ENCODE measurements at places on chromosomes 3 and 15.

- DNase-seq, result no peak
- H3K27me3 ChIP-seq, result peaks cover 2% of the 10 kb centered on the region
- H3K36me3 ChIP-seq, result no peaks in the 10 kb centered on the region
Measured at GRCh38 chr3:195595785-195596531, 12.2 kb upstream of the APOD start.

- no peak overlapping the region for H3K4me3 ChIP-seq
- no peaks in the 10 kb centered on the region for H3K4me1 ChIP-seq
- H3K27me3 ChIP-seq, result no peaks in the 10 kb centered on the region
- no peaks in the 10 kb centered on the region for H3K36me3 ChIP-seq
- no peak for DNase-seq
Measured at GRCh38 chr15:95946241-95946640, 384.3 kb upstream of the NR2F2 start.

DNA sequence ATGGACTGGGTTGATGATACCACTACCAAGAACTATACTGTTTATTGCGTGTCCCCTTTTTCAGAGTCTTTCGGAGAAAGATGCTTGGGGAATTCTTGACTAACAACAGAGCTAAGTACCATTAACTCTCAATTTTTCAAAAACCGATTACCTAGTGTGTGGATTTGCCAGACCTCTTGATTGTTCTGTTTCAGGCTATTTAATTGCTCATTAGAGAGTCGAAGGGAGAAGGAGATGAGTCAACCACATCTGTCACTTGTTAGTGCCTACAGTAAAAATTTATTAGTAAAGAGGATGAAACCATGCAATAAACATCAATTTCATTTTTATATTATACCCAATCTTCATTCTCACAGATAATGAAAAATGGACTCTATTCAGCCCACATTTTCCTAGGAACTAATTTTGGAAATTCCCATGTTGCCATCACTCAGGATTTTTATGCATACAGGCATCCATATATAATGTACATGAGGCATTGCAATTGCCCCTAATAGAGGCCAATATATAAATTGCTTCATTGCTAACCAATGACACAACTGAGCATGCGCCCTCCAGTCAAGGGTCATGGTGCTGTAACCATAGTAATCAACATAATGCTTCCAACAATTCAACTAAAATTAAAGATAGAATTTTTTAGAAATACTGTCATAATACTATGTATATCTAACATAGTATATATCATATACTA, 541.7 kb downstream of the TBL1XR1 start:
- no peaks in the 10 kb centered on the region for H3K27me3 ChIP-seq
- no peak overlapping the region for H3K4me3 ChIP-seq
- no peak for DNase-seq
- peaks cover 4% of the 10 kb centered on the region for H3K36me3 ChIP-seq
- H3K27ac ChIP-seq, result no peak overlapping the region

- H3K27ac ChIP-seq, result no peak overlapping the region
- no peak overlapping the region for H3K4me3 ChIP-seq
- DNase-seq, result peak; percentile 63
- peaks cover 35% of the 10 kb centered on the region for H3K4me1 ChIP-seq
Measured at GRCh38 chr3:120853416-120853815, 54.6 kb upstream of the STXBP5L start.

- peaks cover 19% of the 10 kb centered on the region for H3K4me1 ChIP-seq
- peaks cover 8% of the 10 kb centered on the region for H3K27me3 ChIP-seq
- peaks cover 13% of the 10 kb centered on the region for H3K36me3 ChIP-seq
- no peak overlapping the region for H3K4me3 ChIP-seq
Measured at GRCh38 chr3:66394753-66395249, 106.0 kb downstream of the LRIG1 start.

DNA sequence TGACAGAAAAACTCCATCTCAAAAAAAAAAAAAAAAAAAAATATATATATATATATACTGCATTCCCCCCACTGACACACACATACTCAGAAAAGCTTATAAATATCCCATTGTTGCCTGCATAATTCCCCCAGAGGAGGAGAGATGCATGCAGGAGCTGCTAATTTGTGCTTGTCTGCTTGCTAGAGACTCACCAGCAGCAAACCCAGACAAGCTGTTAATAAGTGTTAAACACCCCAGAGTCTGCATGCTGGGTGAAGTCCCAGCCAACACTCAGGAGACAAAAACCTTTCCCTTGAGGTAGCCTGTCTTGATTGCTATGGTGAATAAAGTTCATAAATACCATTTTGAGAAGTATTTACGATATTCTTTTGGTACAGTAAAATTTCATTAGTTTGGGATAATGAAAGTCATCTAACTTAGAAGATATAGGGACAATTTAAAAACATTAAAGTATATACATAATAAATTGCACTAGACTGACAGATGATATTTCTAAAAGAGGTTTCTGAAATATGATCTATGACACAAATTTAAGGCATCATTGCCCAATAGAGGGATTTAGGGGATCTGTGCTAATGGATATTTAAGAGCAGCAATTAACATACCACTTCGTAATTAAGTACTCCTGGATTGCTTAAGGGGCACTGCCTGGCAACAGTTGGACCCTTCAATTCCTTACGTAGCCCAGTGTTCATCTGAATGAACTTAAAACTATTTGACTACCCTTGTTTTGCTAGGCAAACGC, 400.0 kb upstream of the C2CD4B start:
- H3K4me3 ChIP-seq, result no peak overlapping the region

DNA sequence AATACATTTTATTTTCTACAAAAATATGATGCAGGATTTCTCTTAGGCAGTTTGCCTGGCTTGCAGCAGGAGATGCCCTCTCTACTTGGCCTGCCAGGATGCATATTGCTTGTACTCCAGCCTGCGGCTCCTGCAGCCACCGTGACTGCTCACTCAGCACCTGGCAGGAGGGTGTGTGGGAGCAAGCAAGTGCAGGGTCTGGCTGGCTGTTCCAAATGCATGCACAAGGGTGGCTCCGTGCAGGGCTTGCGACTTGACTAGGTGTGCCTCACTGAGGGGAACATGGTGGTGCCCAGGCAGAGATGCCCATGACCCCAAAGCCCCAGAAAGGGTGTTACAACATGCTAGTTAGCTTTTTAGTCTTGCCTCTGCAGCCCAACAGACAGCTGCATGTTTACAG, 1240.2 kb upstream of the ALCAM start:
- H3K27me3 ChIP-seq, result no peaks in the 10 kb centered on the region
- peaks cover 9% of the 10 kb centered on the region for H3K36me3 ChIP-seq
- no peak overlapping the region for H3K27ac ChIP-seq

GRCh38 chr15:76614725-76615124, 278.2 kb downstream of the ISL2 start:
- H3K4me1 ChIP-seq, result no peaks in the 10 kb centered on the region
- peaks cover 25% of the 10 kb centered on the region for H3K36me3 ChIP-seq
- no peak for DNase-seq
- H3K27me3 ChIP-seq, result no peaks in the 10 kb centered on the region
- H3K4me3 ChIP-seq, result no peak overlapping the region

GRCh38 chr3:128195802-128196201, 42.5 kb downstream of the EEFSEC start:
- H3K27ac ChIP-seq, result no peak overlapping the region
- H3K4me1 ChIP-seq, result peaks cover 13% of the 10 kb centered on the region
- no peaks in the 10 kb centered on the region for H3K36me3 ChIP-seq

GRCh38 chr3:42071904-42072812, 19.0 kb upstream of the TRAK1 start:
- H3K4me1 ChIP-seq, result peaks cover 51% of the 10 kb centered on the region
- DNase-seq, result no peak
- H3K4me3 ChIP-seq, result peak overlapping the region; percentile 68
- H3K27ac ChIP-seq, result peak overlapping the region; percentile 69

- peaks cover 4% of the 10 kb centered on the region for H3K4me1 ChIP-seq
- H3K27me3 ChIP-seq, result peaks cover 1% of the 10 kb centered on the region
- H3K4me3 ChIP-seq, result no peak overlapping the region
- DNase-seq, result no peak
- no peak overlapping the region for H3K27ac ChIP-seq
Measured at GRCh38 chr15:70179309-70179892, 81.7 kb upstream of the TLE3 start.

DNA sequence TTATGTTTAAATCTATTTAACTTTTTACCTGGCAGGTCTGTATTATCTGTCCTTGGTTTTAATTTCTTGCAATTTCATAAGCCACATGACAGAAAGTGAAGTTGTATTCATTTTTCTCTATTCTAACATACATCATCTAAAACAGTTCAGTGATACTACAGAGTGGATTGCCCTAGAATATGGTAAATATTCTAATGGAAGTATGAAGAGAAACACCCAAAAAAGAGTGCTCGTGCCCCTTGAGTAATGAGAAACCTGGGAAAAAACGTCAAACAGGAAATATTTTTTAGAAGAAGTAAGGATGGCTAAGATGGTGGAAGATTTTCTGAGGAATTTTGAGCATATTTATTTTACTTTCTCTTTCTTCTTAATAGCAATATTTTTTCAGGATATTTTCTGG, 261.1 kb upstream of the CBLB start:
- no peaks in the 10 kb centered on the region for H3K36me3 ChIP-seq
- peaks cover 19% of the 10 kb centered on the region for H3K4me1 ChIP-seq
- H3K27ac ChIP-seq, result no peak overlapping the region
- no peak for DNase-seq
- H3K27me3 ChIP-seq, result no peaks in the 10 kb centered on the region

- H3K36me3 ChIP-seq, result no peaks in the 10 kb centered on the region
- H3K4me3 ChIP-seq, result peak overlapping the region; percentile 57
- H3K27me3 ChIP-seq, result peaks cover 2% of the 10 kb centered on the region
- H3K27ac ChIP-seq, result peak overlapping the region; percentile 95
- DNase-seq, result peak; percentile 62
Measured at GRCh38 chr3:23537101-23537551, 268.6 kb upstream of the UBE2E1 start.

DNA sequence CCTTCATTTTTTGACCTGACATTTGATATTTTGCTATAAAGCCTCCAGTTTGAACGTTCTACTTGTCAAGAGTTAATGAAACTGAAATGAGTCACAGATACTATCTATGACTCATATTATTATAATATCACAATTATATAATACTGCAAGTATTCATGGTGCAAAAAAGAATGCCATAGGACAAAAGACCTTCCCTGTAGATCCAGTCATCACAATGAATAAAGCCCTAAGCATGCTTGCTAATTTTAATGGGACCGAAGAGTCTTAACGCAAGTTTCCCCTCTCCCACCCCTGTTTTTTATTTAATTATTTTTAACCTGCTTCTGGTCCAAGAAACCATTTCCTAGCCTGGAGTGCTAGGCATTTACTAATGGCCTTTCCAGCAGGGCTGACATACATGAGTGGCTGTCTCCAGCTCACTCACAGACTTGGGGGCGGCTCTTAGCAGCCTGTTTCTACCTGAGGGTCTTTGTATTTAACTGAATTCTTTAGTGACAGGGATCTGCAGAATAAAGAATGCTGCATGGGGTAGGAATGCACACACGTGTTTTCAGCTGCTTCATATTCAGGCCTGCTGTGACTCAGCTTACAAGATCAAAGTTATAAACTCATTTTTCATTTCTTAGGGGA, 61.2 kb downstream of the THBS1 start:
- H3K27me3 ChIP-seq, result no peaks in the 10 kb centered on the region
- no peaks in the 10 kb centered on the region for H3K36me3 ChIP-seq
- H3K4me3 ChIP-seq, result no peak overlapping the region
- no peaks in the 10 kb centered on the region for H3K4me1 ChIP-seq
- no peak overlapping the region for H3K27ac ChIP-seq
- no peak for DNase-seq

GRCh38 chr15:82635798-82636197, 11.4 kb downstream of the CPEB1 start:
- peaks cover 2% of the 10 kb centered on the region for H3K27me3 ChIP-seq
- H3K36me3 ChIP-seq, result no peaks in the 10 kb centered on the region
- no peak overlapping the region for H3K4me3 ChIP-seq
- DNase-seq, result no peak
- no peak overlapping the region for H3K27ac ChIP-seq

- no peaks in the 10 kb centered on the region for H3K36me3 ChIP-seq
- no peak overlapping the region for H3K4me3 ChIP-seq
- H3K4me1 ChIP-seq, result peaks cover 18% of the 10 kb centered on the region
- no peak overlapping the region for H3K27ac ChIP-seq
- H3K27me3 ChIP-seq, result peaks cover 3% of the 10 kb centered on the region
Measured at GRCh38 chr3:120033596-120033995, 60.7 kb downstream of the GSK3B start.

DNA sequence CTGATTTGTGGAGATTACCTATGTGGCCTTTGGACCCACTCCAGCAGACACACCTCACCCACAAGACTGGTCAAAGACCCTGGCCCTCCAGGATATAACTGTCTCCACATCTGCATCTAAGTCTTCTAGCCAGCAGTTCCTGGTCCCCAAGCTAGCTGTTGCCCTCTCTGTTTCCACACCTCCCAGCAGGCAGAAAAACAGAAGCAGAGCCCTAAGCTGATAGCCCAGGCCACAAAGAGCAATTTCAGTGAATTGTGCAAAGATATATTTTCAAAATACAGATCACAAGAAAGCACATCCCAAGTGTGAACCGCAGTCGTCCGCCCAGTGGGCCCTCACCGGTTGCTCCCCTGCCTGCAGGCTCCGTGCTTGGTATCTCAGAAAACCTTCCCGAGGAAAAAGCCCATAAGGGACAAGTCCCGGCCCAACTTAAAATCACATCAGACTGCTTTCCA, 2.6 kb downstream of the TNIK start:
- H3K27me3 ChIP-seq, result peaks cover 14% of the 10 kb centered on the region
- H3K27ac ChIP-seq, result no peak overlapping the region
- no peak for DNase-seq
- H3K4me1 ChIP-seq, result peaks cover 11% of the 10 kb centered on the region
- no peak overlapping the region for H3K4me3 ChIP-seq

DNA sequence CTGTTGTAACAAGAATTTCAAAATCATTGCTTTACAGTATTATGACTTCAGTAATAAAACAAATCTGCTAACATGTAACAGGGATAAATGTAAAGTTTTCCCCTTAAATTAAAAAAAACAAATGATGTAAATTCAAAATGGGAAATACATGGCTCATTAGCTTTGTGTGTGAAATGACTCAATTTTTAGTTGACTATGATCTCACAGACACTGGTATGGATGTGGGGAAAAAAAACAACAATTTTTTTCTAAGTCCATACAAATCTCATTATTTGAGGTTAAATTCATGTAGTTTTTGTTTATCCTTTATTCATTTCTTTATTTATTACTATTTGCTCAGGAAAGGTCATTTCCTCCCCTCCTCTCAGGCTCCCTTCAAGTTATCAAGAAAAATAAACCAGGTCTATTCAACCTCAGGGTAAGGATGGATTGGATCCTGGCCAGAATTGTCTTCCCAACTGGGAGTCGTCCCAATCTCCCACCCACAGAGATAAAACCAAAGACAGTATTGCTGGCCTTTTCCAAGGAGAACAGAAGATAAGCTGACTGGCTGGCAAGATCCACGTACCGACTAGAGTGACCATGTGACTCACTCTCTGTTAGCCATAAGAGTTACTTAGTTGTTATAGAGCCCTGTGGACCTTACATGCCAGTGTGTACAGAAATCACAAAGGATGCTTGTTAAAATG, 373.3 kb downstream of the GAP43 start:
- peaks cover 37% of the 10 kb centered on the region for H3K4me1 ChIP-seq
- no peaks in the 10 kb centered on the region for H3K36me3 ChIP-seq
- H3K27me3 ChIP-seq, result peaks cover 7% of the 10 kb centered on the region

- H3K4me1 ChIP-seq, result peaks cover 4% of the 10 kb centered on the region
- no peaks in the 10 kb centered on the region for H3K27me3 ChIP-seq
- H3K4me3 ChIP-seq, result peak overlapping the region; percentile 99
- peaks cover 5% of the 10 kb centered on the region for H3K36me3 ChIP-seq
Measured at GRCh38 chr3:9649791-9650521, 651 bp downstream of the MTMR14 start.

- peaks cover 12% of the 10 kb centered on the region for H3K36me3 ChIP-seq
- H3K4me1 ChIP-seq, result no peaks in the 10 kb centered on the region
- no peak overlapping the region for H3K4me3 ChIP-seq
- peaks cover 4% of the 10 kb centered on the region for H3K27me3 ChIP-seq
- no peak for DNase-seq
- H3K27ac ChIP-seq, result no peak overlapping the region
Measured at GRCh38 chr15:71425388-71425787, 310.1 kb downstream of the THSD4 start.
